LHCN-M2 (cell line): ENCODE measurements at places on chromosomes 12 and 14. TPM values are rescaled to one million over a fixed set of nuclear protein-coding genes. Genes with fewer than 3 reads are reported as not detected.
A peak's percentile ranks its signal among the peaks of the same experiment; 100 is the strongest.

GRCh38 chr12:62700091-62700880 is 233.7 kb downstream of the MON2 start:
- no peak for DNase-seq

- DNase-seq: no peak
Measured at GRCh38 chr12:65949009-65949623, 124.8 kb downstream of the HMGA2 start.

DNA sequence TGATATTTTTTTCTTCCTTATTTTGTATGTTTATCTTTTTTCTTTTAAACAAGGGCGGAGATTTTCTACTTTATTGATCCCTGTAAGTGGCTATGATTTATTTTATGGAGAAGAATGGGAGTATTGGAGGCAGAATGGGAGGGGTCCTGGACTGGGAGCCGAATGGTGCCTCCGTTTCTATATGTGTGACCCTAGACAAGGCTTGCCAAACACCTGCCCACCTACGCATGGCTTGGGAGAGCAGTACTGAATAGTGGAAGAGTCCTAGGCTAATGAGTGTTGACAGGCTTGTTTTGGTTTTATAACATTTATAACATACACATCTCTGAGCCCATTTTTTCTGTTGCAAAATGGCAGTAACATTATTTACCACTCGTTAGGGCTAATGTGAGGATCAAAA is 29.0 kb downstream of the STK38L start:
- DNase-seq: no peak

- DNase-seq: peak; percentile 84
Measured at GRCh38 chr14:35213869-35214387, 78.3 kb upstream of the PSMA6 start.

DNA sequence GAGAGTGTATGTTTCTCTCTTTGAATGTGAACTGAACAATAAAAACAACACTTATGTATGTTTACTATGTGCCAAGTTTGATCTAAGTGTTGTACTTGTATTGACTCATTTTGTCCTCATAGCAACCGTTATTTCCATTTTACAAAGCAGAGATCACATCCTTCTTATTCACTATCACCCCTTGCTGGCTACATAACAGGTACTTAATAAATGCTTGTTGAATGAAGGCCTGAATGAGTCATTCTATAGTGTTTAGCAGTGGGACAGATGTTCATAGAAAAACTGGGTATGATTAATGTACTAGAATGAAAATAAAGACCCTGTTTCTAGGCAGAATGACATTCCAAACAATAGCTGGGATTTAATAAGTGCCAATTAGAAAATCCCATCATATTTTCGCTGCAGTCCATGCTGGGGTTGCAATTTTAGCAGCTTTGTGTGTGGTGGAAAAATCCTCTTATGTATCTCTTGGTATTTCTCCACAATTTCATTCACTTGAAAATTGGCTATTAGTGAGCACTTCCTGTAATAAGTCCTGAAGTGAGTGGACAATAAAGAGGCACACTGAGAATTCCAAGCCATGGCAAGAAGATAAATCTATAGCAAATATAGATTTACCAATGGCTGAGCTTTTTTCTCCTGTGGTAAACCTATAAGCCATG is 86.0 kb downstream of the FAR2 start:
- DNase-seq: no peak

GRCh38 chr12:2693244-2693860 is 101.4 kb upstream of the FKBP4 start:
- DNase-seq: no peak

GRCh38 chr14:78848234-78848820 is 678.2 kb downstream of the NRXN3 start:
- peak; percentile 17 for DNase-seq

DNA sequence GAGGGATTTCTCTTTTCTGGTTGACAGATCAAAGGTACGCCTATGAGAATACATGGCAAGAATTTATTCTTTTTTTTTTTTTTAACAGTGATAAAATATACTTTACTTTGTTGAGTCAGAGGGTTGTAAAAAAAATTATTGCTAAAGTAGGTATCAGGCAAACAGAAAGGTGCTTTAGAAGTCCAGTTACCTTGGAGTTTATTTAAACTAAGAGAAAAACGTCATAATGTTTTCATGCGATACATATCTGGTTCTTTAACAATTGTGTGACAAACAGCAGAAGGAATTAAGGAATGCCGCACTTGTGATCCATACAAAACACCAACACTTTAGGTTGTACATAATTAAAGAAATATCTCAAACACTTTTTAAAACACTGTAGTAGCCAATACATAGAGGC is 94.2 kb downstream of the BORCS5 start:
- no peak for DNase-seq

DNA sequence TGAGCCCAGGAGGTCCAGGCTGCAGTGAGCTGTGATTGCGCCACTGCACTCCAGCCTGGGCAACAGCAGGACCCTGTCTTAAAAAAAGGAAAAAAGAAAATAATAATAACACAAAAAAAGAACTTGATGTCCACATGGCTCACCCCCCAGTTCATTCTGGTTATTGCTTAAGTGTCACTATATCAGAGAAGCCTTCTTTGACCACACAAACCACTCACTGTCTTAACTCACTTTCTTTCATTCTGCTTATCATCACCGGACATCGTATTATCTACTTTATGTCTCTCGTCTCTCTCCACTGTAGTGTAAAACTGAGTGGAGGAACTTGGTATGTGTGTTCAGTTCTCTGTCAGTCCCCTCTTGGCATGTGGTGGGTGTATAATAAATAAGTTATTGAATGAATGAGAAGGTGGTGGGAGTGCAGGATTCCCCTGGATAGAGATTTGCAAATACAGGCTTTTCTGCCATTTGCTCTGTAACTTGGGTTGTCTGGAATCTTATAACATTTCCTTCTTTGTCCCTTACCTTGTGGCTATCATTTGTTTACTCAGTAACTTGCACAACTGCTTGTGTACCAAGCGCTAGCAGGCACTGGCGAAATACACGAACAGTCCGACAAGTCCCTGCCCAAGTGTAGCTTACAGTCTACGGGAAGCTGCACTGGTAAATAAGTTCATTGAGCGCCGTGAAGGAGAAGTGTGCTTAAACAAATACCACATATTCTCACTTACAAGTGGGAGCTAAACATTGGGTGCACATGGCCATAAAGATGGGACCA is 86.6 kb upstream of the TRAF3 start:
- DNase-seq: no peak

DNA sequence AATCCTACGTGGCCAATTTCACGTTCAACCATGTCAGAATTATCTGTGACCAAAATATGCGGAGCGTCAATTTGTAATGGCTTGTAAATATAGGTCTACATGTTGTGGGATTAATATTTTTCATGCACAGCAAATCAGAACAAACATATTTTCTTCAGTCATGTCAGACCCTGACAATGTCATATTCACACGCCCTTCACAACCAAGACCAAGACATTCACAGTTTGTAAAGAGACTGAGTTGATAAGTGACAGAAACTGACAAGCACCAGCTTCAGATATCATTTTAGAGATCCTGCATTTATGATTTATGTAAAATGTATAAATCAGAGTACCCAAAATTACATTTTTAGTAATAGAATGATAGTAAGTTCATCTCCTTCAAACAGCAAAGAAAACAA is 57.3 kb upstream of the NOVA1 start:
- DNase-seq: no peak

DNA sequence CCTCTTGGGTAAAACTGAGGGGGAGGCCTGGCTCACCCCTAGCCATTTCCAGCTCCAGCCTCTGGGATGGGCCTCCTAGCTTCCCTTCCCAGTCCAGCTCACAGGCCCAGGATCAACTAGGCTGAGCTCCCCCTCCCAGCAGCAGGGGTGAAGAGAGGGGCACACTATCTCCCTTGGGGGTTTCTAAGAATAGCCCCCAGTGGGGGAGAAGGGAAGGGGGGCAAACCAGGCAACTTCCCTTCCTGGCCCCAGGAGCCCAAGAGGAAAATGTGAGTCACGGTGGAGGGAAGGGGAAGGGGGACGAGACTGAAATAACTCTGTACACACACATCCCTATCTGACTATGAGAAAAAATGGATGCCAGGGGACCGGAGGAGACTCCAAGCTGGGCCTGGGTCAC is 9.0 kb downstream of the ADCY6 start:
- DNase-seq: peak; percentile 62

DNA sequence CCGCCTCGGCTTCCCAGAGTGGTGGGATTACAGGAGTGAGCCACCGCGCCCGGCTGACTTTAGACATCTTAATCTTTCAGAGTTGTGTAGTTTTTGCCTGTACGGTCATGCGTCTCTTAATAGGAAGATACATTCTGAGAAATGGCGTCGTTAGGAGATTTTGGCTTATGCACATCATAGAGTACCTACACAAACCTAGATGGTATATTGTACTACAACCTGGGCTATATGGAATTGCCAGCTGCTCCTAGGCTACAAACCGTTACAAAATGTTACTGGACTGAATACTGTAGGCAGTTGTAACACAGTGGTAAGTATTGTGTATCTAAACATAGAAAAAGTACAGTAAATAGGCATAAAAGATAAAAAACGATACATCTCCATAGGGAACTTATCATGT is 1.3 kb downstream of the TSFM start:
- no peak for DNase-seq

- peak; percentile 16 for DNase-seq
Measured at GRCh38 chr14:95523815-95524448, 7.5 kb upstream of the SYNE3 start.

- no peak for DNase-seq
Measured at GRCh38 chr12:7784701-7785100, 4.5 kb upstream of the NANOG start.

DNA sequence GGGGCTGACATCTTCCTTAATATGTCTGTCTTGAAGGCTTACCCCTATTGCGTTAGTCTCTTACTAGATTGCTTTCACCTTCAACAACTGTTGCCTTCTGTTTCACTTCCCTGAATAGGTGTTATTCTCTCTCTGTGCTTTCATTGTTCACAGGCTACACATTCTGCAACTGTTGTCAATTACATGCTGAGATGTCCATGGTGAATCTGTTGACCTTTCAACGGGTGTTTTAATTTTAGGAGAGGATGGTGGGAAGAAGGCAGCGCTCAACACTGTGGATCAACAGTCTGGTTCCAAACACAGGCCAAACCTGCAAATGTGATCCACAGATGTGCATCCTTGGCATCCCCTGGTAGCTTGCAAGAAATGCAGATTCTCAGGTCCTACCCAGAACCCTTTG is 101.9 kb downstream of the DACT1 start:
- no peak for DNase-seq

DNA sequence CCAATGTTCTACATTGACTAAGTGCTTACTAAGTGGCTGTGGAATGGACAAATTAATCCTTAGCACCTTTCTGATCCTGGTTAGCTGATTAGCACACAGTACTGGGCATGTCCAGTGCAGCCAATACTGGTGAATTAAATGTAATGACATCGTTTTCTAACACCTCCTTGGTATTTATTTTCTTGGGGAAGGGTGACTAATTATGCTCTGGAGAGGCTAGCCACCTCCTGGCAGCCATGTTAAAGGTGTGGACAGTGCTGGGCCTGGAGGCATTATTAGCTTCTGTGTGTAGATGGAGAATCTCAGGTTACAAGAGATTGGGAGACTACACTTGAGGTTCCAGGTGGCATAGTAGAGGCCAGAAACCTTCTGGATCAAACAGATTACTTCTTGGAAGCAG is 230.9 kb upstream of the DDHD1 start:
- no peak for DNase-seq

DNA sequence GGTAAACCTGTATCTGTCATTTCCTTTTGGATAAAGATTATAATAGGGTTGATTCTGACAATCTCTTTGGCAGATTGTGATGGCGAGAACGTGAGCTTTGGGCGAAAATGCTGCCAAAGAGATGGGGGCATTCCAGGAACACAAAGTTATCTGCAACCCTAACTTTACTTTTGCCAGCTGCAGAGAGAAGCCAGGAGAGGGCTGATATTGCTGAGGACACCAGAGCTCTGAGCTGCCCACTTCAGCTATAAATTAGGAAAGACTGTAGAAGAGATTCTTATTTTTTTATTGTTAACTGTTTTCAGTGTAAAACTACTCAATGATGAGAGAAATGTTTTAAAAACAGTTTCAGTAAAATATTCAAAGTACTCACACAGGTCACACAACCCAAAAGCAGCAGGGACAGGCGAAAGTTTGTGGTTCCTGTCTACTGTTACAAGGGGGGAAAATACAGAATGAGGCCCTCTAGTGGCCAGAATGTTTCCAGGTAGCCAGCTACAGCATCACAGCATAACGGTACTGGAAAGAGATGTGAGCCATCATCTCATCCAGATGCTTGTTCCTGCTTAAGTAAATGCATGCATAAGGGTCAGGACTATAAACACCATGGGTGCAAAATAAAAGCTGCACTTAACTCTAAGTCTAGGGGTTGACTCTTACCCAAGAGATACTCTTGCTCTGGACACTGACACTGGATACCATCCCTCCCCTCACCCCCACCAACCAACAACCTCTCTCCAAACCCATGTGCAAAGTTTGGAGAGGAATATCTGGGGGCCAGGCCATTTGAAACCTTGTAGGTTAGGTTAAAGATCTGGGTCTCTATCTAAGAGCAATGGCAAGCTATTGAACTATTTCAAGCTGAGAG is 498.4 kb downstream of the RMST start:
- DNase-seq: no peak

DNA sequence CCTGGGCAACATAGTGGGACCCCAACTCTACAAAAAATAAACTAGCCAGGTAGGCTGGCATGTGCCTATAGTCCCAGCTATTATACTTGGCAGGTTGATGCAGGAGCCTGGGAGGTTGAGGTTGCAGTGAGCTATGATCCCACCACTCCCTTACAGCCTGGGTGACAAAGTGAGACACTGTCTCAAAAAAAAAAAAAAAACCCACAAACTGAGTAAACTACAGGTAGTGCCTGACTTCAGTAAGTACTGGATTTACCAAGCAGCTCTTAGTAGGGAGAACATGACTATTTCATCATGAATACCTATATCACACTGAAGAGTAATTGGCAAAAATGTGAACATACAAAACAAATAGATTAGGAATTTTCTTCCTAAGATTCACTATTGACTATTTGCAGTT is 32.4 kb upstream of the AP4S1 start:
- DNase-seq: no peak

GRCh38 chr12:67813456-67813904 is 164.9 kb downstream of the DYRK2 start:
- no peak for DNase-seq

- DNase-seq: peak; percentile 53
Measured at GRCh38 chr14:34355584-34356263, 106.3 kb downstream of the SPTSSA start.

Gene KRT72
- not detected in 2 replicates for total RNA-seq

Gene RPGRIP1
- not detected in 2 replicates for total RNA-seq

Gene LGR5
- 0.06 TPM in 2 replicates for total RNA-seq

Gene CCDC177
- not detected in 2 replicates for total RNA-seq

Gene RNASE7
- not detected in 2 replicates for total RNA-seq

Gene SDR9C7
- not detected in 2 replicates for total RNA-seq

Gene FCF1
- 29.2 and 36.1 TPM in 2 replicates for total RNA-seq

Gene BAZ1A
- 39.4 and 49.1 TPM in 2 replicates for total RNA-seq

Gene HCAR1
- not detected in 2 replicates for total RNA-seq

Gene EID3
- 2.2 and 4.0 TPM in 2 replicates for total RNA-seq

Gene GPRC5D
- total RNA-seq: not detected in 2 replicates

Gene KCNH5
- total RNA-seq: 0.06 TPM in 1 of 2 replicates, not detected in the other
